ENCODE measurements at places on chromosomes 6 and 20. TPM values are rescaled to one million over a fixed set of nuclear protein-coding genes. Genes with fewer than 3 reads are reported as not detected.
A peak's percentile ranks its signal among the peaks of the same experiment; 100 is the strongest.

DNA sequence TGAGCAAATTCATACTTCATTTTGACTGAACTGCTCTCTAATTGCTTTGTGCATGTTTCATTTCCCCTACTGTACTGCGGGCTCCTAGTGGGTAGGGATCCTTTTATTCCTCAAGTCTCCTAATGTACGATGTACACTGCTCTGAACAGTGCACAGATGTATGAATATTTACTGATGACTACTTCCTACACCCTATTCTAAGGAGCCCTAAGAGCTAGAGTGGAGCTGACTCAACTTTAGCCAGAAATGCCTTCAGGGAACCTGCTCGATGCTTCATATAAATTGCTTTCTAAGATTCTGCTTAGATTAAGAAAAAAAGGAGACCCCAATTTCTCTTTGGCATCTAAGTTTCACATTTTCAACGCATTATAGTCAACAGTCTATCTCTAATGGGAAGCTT, 47.6 kb upstream of the SPDEF start:
- DNase-seq, result no peak

Gene NOL4L
- 90.4 TPM for total RNA-seq

Gene SMPD2
- 13.6 TPM for total RNA-seq

GRCh38 chr6:82872185-82872584, 193.5 kb downstream of the UBE3D start:
- DNase-seq, result no peak

Gene ADGRF4
- 2.6 TPM for total RNA-seq

Gene CGA
- total RNA-seq, result 5.5 TPM

GRCh38 chr6:43990627-43991619, 136.3 kb downstream of the MRPL14 start:
- no peak for DNase-seq

DNA sequence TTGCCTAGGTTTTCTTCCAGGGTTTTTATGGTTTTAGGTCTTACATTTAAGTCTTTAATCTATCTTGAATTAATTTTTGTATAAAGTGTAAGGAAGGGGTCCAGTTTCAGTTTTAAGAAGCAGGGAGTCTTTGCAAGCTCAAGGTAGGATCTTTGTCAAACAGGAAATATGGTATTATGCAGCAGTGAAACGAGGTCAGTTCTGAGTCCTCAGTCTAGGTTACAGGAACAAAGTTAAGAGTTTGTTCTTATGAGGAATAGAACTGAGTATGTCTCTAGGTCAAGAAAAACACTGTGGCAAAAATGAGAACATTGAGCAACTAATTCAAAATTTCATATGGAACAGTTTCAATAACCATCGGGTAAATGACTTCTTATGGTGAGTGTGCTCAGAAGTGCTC, 63.6 kb downstream of the GCLC start:
- no peak for DNase-seq

Gene NOX3
- total RNA-seq, result not detected

Gene ANGPT4
- not detected for total RNA-seq

Gene PAK5
- total RNA-seq, result 12.2 TPM

GRCh38 chr6:158714706-158715105, 64.9 kb downstream of the SYTL3 start:
- DNase-seq, result no peak

DNA sequence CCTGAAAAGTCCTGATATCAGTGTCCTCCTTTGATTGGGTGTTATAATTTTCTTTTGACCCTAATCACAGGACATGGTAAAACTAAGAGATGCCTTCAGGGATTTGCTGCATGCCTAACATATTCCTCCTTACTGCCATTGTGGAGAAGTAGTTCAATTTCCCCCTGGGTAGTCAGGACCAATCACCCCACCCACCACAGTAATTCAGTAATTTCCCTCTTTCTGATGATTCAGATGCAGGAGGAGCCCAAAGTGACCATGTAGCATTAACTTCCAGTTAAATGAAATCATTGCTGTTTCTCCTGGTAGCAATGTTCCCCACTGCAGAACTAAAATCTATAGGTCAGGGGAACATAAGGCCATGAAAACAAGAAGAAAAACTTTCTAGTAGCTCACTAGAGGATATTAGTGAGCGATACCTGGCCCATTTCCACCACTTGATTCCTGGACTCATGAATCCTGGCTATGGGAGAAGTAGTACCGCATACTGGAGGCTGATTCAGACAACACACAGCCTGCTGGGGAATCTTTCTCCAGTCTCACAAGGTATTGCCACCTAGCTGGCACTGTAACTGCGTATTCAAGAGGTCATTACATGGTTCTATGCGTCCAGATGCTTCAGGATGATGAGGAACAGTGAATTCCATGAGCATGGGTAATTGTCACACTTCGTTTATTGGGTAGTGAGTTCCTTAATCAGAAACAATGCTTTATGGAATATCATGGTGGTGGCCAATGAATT, 561.2 kb downstream of the HAO1 start:
- no peak for DNase-seq

Gene PRR18
- 0.93 TPM for total RNA-seq

- DNase-seq, result no peak
Measured at GRCh38 chr6:16168121-16168520, 39.2 kb downstream of the MYLIP start.

Gene NDUFAF5
- 41.5 TPM for total RNA-seq

Gene NANP
- 4.0 TPM for total RNA-seq

DNA sequence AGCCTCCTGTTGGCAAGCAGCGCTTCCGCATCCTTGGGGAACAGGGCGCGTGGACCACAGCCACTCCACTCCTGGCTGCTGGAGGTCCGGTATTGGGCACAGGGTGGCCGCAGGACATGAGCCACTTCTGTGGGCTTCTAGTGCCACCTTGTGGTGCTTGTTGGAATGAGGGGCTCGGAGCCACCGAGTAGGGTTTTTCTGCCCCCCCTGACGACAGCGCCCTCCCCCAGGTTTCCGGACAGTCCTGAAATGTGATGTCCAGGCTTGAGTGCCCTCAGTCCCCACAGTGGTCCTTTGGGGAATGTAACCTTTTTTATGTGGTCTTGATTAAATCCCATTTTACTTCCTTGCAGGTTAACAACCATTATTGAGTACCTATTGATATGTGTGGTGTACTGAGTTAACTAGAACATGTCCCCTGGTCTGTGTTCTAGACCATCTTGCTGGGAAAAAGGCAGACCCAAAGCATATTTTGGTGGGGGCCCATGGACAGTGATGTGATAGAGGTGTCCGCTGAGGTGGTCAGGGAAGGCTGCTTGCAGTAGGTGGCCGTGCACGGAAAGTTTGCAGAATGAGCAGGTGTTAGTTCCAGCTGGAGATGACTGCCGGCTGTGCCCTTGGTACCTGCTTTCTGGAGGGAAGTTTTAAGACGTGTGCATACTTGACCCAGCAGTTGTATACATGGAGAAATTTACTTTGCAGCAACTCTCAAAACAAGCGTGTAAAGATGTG, 70.0 kb downstream of the PTPN1 start:
- peak; percentile 55 for DNase-seq

- DNase-seq, result no peak
Measured at GRCh38 chr20:39756369-39756768, 794.2 kb downstream of the DHX35 start.

DNA sequence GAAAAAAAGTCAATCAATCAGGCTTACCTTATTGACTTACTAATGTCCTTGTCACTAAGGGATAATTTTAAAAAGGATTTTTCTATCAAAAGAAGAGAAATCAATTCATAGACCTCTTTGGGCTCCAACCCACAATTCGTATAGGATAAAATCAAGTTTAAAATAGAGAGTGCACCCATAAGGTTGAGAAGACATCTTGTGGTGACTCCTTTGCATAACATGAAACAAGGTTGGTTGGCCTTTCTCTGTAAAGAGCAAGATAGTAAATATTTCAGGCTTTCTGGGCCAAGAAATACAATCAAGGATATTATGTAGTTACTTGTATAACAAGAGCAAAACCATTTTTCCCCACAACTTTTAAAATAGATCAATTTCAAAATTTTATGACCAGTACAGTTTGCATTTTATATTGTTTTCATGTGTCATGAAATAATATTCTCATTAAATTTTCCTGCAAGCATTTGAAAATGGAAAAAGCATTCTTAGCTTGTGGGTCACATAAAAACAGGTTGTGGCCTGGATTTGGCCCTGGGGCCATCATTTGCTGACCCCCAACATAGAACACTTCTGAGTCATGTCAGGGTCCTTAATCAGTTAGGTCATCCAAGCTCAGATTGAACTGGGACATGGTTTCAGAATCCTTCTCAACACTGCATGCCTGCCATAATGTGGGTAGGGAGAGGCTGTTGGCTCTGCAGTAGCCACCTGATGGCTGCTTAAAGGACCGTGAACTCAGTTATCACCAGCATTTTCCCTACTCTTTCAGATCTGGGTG, 76.7 kb downstream of the MYB start:
- no peak for DNase-seq

All from progenitor cell of endocrine pancreas (in vitro differentiated cells).